ENCODE measurements at places on chromosomes 2 and 18.

GRCh38 chr2:96739076-96739632 is 710 bp downstream of the LMAN2L start:
- no peak for DNase-seq

GRCh38 chr2:6538607-6539006 is 327.1 kb downstream of the CMPK2 start:
- no peak for DNase-seq

GRCh38 chr18:35507623-35508022 is 9.9 kb upstream of the INO80C start:
- no peak for DNase-seq

DNA sequence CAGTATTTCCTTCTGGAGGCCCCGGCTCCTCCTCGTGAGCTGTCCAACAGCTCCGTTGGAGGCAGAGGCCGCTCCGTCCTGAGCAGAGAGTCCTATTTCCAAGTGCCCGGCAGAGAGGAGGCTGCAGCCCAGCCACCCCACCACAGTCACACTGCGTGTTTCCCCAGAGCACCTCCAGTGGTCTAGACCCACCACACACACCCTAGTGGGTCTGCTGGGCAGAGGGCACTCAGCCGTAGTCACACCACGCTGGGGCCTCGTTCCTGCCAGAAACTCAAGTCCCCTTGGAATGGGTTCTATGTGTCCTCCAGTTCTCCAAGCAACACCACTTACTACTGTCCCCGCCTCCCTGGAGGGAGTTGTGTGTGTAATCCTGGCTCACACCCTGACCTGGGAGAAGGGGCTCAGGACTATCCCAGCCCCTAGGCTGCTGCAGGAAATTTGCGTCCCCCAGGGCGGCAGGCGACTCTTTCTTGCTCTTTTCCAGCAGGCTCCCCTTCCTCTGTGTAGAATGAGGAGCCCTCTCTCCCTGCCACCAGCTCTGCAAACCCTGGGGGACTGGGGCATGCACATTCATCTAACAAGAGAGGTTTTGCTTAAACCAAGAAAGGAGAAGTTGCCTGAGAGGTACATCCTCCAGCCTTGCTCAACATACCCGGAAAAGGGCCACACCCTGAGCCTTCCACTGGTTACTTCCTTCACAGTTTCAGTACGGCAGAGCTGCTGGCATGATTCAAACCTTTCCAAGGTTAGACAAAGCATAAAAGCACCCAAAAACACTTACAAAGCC is 114.1 kb downstream of the NDUFA10 start:
- no peak for DNase-seq

DNA sequence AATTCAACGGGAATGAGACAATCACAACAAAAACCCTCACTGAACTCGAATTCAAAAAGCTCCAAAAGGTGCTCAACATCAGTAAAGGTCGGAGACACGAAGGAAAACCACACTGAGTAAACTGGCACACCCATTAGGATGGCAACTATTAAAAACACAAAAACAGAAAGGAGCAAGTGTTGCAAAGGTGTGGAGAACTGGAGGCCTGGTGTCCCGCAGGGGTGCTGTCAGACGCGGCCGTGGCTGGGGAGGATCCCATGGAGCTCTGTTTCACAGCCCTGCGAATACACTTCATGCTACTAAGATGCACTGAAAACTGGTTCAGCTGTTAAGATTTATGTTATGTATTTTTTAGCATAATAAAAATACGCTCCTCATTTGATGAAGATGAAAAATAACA is 730.6 kb downstream of the GALR1 start:
- DNase-seq: no peak

DNA sequence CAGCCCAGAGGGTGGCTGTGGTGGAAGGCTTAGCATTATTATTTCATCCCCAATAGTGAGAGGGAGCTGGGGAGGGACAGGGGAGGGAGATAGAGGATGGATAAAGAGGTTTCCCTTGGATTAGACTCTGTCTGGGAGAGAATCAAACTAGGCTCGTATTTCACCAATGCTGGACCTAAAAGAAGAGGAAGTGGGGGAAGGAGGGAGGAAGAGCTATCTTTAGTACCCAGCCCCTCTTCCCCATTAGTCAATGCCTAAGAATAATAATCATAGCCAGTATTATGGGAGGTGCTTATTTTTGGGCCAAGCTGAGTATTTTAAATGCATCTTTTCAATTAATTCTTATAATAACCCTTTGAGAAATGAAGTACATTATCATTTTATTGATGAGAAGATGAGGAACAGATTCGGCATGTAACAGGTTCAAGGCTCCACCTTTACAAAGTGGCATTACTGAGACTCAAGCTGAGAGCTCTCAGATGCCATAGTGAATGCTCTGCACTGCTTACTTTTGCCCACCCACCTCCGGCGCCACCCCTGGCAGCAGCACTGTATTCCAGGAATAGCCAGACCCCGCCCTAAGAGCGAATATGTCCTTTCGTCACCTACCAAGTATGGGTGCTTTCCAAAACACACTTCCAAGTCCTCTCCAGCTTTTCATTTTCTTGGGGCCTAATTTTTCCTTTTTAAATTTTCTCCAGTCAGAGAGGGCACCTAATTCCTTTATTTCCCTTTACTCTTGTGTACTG is 21.0 kb downstream of the PAX8 start:
- DNase-seq: no peak

GRCh38 chr2:212953170-212953920 is 198.1 kb downstream of the IKZF2 start:
- no peak for DNase-seq

Data from activated CD4-positive, CD25-positive, alpha-beta regulatory T cell (primary cell).